NCI-H1092 (cell line): ENCODE measurements at places on chromosomes 13 and 19.

GRCh38 chr13:27375686-27376326 lies 48.6 kb upstream of the GTF3A start:
- peak; percentile 49 for DNase-seq

DNA sequence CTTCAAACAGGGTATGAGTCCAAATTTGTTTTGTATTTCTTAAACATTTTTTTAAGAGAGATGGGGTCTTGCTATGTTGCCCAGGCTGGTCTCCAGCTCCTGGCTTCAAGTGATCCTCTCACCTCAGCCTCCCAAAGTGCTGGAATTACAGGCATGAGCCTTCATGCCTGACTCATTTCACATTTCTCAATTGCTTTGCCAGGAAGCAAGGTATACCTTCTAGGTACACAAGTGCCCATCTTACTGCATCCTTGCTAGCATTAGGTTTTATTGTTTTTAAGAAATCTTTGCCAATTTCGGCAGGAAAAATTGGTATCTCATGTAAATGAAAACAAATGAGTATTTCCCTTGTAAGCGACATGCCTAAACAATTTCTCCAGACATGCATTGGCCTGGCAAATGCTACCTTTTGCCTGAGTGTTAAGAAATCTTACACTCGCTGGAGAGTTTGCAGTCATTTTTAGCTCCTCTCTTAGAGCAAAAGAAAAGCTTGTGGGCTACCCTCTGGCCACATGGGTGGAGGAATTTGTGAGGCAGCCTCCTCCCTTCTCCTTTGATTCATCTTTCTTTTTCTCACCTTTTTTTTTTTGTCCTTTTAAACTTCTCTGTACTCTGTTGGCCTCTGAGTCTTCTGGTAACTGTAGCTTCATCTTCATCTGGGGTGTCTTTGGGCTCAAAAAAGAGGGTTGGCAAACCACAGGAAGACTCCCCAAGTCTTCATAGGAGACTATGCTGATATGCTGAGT lies 33.0 kb downstream of the ACTL9 start:
- DNase-seq: no peak

- no peak for DNase-seq
These were observed 531.4 kb upstream of the NBEA start for GRCh38 chr13:34410678-34411077.

- DNase-seq: no peak
These were observed 266.8 kb upstream of the TSHZ3 start for GRCh38 chr19:31616031-31616430.

DNA sequence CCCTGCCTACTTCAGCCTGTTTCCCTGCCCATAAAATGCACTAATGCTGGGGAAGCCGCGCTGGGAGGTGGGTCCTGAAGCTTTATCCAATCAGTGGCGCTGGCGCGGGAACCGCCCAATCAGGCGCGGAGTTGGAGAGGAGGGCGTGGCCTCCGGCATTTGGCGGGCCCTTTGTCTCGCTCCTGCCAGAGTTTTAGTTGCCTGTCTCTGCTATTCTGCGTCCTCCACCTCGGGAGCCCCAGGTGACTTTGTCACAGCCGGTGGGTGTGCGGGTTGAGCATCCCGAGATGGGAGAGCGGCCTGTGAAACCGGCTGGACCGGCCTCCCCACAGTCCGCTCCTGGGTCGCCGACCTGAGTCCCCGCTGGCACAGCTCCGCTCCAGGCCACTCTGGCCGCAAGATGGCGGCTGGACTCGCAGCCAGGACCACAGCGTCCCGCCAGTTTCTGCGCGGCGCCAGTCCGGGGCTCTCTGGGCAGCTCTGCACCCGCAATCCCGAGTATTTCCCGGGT lies 30.7 kb upstream of the ZNF429 start:
- DNase-seq: no peak

DNA sequence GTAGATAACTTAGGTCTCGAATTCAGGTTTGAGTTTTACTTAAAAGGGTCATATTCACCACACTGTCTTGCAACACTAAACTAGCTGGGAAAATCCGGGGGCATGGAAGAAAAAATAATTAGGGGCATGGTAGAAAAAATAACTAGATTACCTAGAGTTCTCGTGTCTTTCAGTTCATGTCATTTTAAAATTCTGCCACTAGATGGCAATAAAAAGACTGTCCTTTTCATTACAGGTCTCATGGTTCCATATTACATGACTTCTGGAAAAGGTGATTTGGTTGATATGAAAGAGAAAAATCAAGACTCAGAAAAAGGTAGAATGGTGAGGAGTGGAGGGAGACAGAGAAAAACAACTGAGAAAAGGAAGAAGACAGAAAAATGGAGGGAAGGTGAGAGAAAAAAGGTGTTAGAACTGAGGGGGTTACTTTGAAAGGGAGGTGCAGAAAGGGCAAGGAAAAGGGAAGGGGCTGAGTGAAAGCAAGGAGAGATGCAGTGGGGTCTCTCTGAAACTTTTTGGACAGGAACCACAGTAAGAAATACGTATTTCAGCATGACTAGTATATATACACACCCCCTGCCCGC lies 299.0 kb downstream of the KLF12 start:
- peak; percentile 40 for DNase-seq

DNA sequence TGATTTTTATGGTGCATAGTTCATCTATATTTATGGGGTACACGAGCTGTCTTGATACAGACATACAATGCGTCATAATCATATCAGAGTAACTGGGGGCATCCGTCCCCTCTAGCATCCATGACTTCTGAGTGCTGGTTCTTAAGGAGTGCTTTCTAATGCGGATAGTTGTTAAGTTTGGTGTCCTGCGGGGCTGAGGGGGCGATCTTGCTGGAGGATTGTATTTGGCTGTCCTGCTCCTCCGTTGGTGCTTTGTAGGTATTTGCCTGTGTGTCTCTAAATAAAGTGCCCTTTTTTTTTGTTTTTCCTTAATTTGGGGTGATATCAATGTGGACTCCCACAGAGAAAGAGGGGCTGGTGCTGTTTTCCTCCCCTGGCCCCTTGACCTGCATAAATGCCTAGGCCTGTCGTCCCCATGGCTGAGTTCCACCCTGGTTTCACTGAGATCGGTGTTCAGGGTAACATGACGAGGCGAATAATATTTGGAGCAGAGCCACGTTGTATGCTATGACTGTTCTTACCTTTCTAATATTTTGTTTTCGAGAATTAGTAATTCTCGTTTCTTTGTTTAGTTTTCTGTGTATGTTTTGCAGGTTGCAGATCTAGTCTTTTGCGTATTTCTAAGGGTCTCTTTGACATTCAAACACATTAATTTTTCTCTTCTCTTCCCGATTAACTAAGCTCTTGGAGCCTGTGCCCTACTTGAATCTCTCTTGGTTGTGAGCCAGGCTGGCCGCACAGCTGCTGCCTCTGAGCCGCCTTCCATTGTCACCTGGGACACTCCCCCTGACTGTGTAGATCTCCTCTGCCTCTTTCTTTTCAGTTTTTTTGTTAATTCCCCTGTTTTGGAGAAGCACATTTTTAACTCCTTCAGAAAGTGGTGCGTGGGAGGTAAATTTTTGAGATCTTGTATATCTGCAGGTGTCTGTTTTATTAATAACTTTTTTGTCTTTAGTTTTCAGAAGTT lies 100.3 kb downstream of the ARHGEF7 start:
- DNase-seq: peak; percentile 58

- DNase-seq: no peak
These were observed 112.4 kb downstream of the KATNAL1 start for GRCh38 chr13:30194906-30195305.

DNA sequence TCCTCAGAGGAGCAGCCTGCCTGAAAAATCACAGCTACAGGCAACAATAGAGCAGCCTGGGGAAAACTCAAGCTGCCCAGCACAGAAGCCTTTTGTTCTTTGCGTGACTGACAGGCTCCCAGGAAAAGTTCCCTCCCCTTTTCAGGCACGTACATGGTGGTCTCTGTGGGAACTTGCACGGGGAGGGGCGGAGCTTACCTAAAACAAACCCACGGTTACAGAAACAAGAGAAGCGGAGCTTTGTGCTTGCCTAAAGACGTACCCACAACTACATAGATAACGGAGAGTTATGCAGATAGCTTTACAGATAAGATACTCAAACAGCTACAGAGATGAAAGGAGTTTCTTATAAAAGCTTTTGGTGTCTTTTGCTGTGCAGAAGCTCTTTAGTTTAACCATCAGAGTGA lies 11.4 kb downstream of the ETFB start:
- DNase-seq: no peak

DNA sequence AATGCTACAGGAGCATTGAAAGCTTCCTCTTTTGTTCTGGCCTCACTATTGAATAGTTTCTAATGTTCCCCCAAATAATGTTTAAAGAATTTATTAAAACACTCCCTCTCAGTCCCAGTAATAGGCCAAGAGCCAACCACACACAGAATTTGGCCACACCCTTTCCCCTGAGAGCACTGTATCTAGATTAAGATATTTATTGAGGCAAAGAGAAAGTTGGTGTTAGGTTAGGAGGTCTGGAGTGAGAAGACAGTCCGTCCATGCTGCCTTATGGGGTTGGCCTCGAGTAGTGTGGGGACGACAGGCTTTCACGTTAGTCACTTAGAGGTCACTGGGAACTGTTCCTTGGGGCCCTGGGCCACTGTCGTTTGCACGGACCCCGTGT lies 122.9 kb upstream of the RNF113B start:
- no peak for DNase-seq

DNA sequence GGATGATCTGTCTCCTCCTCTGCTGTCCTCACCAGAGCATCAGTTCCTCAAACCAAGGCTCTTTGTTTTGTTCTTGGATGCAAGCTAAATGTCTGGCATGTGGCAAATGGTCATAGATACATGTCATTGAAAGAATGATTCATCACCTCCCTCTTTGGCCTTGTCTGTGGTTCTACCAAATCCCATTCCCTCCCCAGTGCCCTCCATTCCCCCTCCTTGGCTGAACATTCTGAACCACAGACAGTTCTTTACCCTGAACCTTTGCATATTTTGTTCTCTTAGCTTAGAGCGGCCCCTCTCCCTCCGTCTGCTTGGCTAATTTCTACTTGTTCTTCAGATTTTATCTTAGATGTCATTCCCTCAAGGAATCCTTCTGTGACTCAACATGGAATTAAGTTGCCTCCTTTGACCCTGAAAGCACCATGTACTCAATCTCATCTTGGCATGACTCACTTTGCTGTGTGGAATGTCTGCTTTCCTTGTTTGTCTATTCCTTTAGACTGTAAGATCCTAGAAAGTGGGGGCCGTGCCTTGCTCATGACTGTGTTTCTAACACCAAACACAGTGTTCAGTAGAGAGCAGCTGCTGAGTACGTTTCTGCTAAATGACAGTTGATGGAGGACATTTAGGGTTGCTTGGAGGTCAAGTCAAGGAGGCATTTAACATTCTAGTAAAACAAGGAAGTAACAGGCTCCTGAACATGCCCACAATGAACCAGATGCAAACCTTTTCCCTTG lies 8.1 kb downstream of the ALOX5AP start:
- DNase-seq: no peak

- no peak for DNase-seq
These were observed 215.5 kb upstream of the HTR2A start for GRCh38 chr13:47112205-47112902.

DNA sequence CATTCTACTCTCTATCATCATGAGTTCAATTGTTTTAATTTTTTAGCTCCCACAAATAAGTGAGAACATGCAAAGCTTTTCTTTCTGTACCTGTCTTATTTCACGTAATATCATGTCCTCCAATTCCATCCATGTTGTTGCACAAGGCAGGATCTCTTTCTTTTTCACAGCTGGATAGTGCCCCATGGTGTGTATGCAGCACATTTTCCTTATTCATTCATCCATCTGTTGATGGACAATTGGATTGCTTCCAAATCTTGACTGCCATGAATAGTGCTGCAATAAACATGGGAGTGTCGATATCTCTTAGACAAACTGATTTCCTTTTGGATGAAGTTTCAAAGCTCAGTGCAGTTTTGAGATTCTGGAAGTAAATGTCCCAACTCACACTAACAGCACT lies 326.9 kb downstream of the FGF9 start:
- peak; percentile 13 for DNase-seq

DNA sequence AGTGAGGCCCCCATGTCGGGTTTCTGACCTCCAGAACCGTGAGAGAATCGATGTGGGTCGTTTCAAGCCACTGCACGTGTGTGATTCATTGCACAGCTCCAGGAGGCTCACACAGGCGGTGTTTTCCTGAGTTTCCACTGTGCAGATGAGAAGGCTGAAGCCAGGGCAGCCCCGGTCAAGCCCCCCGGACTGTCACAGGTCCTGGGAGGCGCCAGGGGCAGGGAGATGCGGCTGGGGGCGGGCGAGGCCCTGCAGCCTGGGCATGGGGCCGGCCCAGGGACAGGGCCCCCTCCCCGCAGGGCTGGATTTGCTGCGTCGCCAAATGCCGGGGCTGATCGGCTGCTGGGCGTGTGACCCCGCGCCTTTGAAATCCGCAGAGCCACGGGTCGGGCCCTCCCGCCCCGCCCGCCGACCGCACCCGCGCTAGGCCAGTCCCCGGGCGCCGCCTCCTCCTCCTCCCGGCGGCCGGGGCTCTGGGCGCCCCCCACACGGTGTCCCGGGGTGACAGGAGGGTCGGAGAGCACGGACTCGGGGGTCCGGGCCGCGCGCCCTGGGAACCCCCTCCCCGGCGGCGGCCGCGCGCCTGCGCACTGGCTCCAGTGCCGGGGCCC lies 9.9 kb upstream of the MKNK2 start:
- no peak for DNase-seq

DNA sequence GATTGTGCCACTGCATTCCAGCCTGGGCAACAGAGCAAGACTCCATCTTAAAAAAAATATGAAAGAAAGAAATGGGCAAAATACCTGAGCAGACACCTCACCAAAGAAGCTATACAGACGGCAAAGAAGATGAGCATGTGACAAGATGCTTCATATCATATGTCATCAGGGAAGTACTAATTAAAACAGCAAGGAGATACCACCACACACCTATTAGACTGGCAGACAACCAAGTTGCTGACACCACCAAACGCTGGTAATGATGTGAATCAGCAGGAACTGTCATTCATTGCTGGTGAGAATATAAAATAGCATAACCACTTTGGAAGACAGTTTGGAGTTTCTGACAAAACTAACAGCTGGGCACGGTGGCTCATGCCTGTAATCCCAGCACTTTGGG lies 11.5 kb upstream of the TFDP1 start:
- DNase-seq: no peak

DNA sequence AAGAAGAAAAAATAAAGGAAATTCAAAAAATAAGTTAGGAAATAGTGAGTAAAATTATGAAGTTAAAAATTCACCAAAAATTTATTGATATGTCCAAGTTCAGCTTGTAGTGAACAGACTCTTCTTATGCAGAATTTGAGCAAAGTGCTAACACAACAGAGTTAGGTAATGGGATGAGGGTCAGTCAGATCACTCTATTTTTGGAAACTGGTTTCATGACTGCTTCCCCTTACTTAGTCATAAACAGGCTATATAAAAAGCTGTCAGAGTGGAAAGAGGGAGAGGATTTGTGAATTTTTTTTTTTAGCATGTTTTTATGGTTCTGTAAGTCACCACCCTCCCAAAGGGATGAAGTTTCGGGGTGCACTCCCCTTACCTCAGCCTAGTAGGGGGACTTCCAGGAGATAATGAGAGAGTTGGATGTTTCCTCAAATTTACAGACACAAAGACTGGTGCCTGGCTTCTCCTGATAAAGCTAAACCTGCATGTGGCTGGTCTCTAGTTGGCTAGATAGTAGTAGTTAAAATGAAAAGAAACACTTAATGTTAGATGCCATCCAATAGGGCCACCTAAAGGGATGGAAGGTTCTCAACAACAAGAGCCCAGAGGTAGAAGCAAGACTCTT lies 4.5 kb downstream of the CPB2 start:
- DNase-seq: no peak

GRCh38 chr19:7069904-7070226 lies 362 bp downstream of the ZNF557 start:
- no peak for DNase-seq

- DNase-seq: no peak
These were observed 1.7 kb downstream of the PTOV1 start for GRCh38 chr19:49852631-49853126.
